ENCODE measurements at places on chromosomes 16 and 17.

- DNase-seq = no peak
Measured at GRCh38 chr16:57358527-57359095, at the start of gene CCL22. Gene CCL22, plus strand, starts transcription at chr16:57358783. Its CDS starts 34 bp downstream, at chr16:57358817.

DNA sequence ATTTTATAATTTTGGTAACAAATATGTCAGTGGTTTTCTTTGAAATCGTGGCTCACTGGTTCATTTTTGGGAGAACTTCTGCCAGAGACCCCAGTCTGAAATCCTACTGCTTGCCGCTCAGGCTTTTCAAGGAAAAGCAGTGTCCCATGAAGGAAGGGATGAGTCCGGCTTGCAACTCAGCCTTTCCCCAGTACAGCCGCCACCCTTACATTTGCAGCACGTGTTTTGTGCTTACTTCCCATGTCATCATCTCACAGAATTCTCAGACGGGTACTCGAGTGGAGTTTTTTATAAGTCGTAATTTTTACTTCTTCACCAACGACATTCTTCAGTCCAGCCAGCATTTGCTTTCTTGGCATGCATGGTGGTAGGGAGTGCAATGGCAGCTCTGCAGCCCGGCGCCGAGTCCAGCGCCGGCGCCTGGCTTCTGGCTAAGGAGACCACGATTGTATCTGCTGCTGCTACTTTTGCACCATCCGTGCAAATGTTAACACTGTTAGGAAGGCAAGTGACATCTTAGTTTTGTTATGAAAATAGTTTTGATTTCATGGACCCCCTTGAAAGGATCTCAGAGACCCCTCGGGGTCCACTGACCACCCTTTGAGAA, 111.0 kb downstream of the AMFR start:
- DNase-seq = no peak

- DNase-seq = no peak
Measured at GRCh38 chr17:77497578-77497934, 356.8 kb downstream of the SEC14L1 start.

GRCh38 chr16:51231702-51232101, 80.6 kb upstream of the SALL1 start:
- no peak for DNase-seq

GRCh38 chr16:53944025-53944424, 240.1 kb downstream of the FTO start:
- no peak for DNase-seq

- peak; percentile 97 for DNase-seq
Measured at GRCh38 chr16:79093554-79093967, 507.0 kb downstream of the MAF start.

DNA sequence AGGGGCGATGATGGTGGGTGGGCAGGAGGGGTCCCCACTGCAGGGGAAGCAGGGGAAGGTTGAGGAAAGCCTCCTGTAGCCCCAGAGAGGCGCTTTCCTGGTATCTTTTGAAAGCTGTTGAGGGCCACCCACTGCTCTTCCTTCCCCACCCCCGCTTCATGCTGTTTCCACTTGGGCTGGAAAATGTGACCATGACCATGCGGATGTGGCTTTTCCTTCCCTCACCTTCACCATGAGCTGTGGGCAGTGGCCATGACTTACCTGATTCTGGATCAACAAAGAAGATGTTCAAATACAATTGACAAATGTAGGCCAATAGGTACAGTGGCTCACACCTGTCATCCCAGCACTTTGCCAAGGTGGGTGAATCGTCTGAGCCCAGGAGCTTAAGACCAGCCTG, 13.8 kb downstream of the MVP start:
- no peak for DNase-seq
